ENCODE measurements at places on chromosomes 13 and 19.

- DNase-seq = no peak
These were observed 5.3 kb downstream of the DENND1C start for GRCh38 chr19:6476155-6476895.

- DNase-seq = no peak
These were observed 1832.8 kb upstream of the MIR17HG start for GRCh38 chr13:89514534-89515312.

DNA sequence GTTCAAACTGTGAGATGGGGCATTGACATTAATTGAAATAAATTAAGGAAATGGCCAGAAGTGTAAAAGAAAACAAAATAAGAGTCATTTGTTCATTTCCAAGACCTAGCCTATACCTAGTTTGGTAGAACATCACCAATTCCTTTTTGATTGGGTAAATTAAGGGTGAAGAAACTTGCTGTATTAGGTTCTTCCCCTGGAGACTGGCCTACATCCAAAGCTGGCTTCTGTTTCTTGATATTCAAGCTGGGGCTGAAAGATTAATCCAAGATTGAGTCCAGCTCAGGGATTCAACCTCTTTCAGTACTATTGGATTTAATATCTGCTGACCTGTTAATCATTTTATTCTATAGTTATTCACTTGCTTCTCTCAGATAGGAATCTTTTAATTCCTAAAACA, 183.2 kb downstream of the GPC6 start:
- no peak for DNase-seq

DNA sequence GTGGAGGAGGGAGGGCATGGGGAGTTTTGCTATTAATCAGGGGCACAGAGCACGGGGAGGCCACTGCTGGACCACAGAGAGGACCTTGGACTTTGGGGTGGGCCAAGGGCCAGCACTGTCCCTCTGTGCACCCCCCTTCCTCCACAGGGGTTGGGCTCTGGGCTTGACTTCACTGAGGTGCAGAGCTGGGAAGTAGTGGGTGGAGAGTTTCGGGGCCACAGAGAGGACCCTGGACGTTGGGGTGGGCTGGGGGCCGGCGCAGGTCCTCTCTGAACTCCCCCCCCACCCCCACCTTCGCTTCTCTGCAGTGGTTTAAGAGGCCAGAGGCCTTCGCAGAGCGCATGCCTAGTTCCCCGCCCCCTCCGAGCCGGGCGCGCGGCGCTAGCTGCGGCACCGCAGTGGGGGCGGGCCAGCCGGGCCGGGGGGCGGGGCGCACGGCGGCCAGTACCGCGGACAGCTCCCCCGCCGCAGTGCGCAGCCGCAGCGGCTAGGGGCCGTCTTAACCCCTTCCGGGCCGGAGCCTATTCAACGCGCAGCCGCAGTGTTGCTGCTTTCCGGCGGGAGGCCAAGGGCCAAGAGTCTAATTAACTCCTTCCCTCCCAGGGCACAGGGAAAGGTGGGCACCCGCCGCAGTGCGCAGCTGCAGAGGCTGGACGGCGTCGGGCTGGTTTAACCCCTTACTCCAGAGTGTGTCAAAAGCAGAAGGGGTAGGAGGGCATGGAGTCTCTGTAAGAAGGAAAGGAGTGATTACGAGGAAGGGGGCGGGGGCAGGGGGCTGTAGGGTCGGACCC, 3.7 kb downstream of the KCNC3 start:
- DNase-seq = peak; percentile 92

- DNase-seq = no peak
These were observed 179.4 kb downstream of the NDFIP2 start for GRCh38 chr13:79660361-79660760.

DNA sequence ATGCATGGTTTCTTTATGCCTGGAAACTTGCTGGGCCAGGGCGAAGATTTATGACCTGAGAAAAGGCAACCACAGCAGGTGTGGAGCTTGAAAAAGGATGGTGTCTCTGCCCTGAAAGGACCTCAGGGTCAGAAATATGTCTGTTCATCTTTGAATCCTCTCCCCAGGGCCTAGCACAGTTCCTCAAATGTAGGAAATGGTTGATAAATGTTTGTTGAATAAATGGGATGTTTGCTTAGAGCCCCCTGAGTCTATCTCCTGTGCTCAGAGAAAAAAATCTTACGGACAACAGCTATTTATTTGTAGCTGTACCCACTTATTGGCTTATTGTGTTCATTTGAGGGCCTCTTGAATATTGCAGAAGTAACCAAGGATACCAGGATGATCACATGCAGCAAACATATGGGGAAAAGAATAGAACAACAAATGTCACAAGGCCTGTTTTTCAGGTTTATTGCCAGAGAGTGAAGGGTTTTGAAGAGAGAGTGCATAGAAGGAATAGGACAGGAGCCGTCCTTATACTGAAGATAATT, 114.5 kb downstream of the KLF5 start:
- no peak for DNase-seq

GRCh38 chr19:35328851-35329285, at the start of gene CD22:
TSS of gene CD22 (plus strand) at chr19:35329187. CDS start at chr19:35332041, 2,854 bp downstream.
- DNase-seq = no peak

- DNase-seq = no peak
These were observed 7.3 kb upstream of the TEKTIP1 start for GRCh38 chr19:3531716-3532115.

DNA sequence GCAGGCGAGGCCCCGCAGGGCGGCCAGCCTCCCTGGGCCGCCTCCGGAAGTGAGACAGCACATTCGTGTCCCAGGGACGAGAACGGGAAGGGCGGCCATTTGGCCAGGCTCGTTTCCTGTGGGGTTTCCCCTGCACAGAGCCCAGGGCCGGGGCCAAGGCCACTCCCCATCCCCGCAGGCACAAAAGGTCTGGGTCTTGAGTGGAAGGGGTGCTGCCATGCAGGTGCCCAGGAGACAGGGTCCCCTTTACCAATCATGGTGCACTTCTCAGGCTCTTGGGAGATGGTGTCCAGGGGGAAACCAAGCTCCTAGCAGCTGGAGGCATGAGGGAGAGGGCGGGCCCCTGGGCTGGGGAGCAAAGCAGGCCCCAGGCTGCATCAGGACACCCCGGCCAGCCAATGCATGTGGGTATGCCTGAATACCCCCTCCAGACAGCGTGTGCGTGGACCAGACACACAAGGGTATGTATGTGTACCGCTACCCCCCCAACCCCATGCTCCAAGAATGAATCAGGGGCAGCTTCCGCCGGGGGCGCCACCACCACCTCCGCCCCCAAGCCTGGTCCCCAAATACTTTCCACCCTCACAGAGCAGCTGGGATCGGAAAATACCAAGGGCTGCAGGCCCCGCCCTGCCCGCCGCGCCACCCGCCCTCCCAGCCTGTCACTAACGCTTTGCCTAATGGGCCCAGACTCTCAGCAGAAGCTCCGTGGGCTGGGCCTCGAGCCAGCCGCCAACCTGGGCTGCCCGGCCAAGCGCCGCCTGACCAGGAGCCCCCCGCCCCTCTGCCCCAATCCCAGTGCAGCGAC, 37.6 kb upstream of the NANOS3 start:
- peak; percentile 25 for DNase-seq
